Activated T-cell treated with anti-CD3 and anti-CD28 coated beads, Interleukin-2, amount 50 U/mL, for 48 hours (primary cell): ENCODE measurements at places on chromosomes 2 and 18.
A peak's percentile ranks its signal among the peaks of the same experiment; 100 is the strongest.

DNA sequence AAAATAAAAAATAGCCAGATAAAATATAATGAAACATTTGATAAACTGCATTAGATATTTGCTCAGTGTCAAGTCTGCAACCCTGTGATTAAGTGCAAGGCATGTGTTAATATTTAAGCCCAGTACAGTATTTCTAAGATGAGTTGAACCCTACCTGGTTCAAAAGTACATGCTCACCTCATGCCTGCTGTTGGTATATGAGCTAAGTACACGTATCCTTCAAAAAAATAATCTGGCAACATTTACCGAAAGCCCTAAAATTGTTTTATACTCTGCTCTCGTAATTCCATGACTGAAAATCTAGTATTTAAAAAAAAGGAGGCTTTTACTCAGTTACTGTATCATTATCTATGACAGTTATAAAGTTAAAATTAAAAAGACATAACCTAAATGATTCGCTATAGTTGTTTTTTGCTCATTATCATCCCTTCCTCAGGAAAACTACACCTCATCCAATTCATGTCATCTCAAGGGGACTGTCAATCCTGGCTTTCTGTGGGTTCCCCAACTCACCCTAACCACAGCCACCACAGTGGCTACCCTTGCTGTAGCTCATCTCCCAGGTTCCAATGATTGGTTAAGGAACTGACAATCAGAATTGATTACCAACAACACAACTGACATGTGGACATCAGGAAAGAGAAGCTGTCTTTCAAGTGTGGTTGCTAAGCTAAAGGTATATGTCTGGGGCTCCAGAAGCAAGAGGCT lies 10.6 kb downstream of the TLK1 start:
- peak; percentile 42 for DNase-seq

- no peak for DNase-seq
Measured at GRCh38 chr2:21198637-21199036, 74.9 kb downstream of the TDRD15 start.

GRCh38 chr2:212777020-212777491 lies 238.5 kb upstream of the ERBB4 start:
- DNase-seq = no peak

DNA sequence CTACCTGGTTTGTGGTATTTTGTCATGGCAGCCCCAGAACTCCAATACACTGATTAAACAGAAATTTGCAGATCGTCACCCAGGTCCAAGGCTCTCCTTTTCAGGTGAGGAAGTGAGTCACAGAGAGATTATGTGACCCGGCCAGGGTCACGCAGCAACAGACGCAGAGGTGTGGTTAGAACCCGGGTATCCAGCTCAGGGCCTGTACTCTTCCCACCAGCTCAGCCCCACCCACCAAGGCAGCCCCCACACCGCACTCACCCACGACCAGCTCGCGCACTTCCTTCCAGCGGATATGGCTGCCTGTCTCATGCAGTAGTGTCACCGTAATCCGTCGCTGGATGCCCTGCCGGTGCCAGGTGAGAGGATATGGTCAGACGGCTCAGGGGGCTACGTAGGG lies 48.1 kb downstream of the AQP12A start:
- peak; percentile 27 for DNase-seq

DNA sequence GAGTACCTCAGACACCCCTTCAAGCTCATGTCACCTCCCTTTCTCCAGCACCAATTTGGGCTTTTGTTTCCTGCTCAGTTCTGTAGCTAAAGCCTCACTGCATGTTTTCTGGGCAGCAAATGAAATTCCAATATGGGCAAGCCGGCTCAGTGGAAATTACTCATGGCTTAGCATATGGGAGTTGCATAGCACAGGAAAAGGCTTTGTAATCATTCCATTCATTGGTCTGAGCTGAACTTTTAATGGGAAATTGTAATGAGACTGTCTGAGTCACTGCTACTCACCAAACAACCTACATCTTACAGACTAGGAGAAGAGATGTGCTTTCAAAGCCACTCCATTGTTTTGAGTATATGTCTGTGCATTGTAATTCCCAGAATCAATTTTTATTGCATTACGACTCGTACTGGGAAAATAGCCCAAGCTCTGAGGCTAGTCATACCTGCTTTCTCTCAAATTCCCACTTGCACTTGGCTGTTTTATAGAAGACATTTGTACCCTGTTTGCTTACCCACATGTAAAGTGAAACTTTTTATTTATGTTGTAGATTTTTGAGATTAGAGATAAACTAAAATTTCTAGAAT lies 139.5 kb upstream of the LRATD1 start:
- no peak for DNase-seq

DNA sequence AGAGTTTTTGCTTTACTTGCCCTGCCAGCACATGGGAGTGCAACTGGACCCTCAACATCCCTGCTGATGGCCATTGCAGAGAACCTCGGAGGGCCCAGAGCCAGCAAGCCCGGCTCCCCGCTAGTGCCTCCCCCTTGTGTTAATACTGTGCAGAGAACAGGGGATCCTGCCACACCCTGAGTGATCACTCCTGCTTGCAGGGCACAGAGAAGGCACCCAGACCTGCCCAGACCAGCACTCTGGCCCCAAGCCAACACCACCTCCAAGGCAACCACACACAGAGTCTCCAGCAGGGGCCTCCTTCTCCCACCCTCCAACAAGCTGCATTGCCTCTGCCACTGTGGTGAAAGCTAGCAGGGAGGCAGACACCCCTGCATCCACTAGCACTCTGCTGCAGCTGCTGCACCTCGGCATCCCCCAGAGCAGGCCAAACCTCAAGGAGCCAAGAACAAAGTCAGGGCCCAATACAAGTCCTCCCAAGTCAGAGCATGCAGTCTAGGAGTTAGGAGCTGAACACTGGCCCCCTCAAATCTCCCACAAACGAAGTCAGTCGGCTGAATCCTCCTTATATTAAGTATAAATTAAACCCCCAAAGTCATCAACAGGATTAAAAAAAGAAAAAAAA lies 157.7 kb downstream of the CCDC178 start:
- no peak for DNase-seq

DNA sequence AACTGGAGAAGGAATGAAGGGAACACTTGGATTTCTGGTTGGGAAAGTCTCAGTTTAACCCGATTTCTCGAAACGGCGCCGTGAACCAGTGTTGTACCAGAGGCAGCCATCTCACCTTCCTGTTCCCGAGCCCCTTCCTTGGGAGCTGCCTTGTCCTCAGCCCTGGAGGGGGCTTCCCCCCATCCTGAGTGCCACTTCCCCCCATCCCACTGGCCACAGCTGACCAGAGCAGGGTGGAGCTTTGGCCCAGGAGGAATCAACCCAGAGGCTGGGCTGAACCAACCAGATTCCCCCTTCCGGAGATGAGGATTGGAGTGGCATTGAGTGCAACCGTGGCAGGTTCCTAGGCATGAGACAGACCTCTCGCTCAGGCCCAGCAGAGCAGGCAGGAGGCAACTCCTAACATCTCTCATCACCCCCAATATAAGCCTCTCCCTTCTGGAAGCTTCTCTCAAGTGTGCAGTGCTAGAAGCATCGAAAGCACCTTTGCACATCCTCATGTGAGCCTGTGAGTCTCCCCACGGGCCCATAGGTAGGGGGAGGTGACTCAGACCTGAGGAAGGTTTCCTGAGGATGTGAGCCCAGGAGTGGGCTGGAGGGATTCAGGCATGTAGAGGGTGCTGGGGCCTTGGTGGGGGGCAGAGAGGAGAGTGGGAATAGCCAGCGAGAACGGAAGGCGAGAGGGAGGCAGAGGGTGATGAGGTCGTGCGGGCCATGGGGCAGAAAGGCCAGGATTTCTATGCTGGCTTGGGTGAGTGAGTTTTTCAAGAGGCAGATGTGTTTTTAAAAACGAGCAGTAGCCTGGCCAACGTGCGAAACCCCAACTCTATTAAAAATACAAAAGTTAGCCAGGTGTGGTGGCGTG lies 11.9 kb downstream of the NGEF start:
- no peak for DNase-seq
